Effector memory CD8-positive, alpha-beta T cell (primary cell): ENCODE measurements at places on chromosomes 13 and 19.

GRCh38 chr19:18879579-18880373 is 16.2 kb downstream of the CERS1 start:
- no peak for DNase-seq

- DNase-seq = no peak
Observed at GRCh38 chr19:3453840-3454239, 26.5 kb downstream of the SMIM24 start.

DNA sequence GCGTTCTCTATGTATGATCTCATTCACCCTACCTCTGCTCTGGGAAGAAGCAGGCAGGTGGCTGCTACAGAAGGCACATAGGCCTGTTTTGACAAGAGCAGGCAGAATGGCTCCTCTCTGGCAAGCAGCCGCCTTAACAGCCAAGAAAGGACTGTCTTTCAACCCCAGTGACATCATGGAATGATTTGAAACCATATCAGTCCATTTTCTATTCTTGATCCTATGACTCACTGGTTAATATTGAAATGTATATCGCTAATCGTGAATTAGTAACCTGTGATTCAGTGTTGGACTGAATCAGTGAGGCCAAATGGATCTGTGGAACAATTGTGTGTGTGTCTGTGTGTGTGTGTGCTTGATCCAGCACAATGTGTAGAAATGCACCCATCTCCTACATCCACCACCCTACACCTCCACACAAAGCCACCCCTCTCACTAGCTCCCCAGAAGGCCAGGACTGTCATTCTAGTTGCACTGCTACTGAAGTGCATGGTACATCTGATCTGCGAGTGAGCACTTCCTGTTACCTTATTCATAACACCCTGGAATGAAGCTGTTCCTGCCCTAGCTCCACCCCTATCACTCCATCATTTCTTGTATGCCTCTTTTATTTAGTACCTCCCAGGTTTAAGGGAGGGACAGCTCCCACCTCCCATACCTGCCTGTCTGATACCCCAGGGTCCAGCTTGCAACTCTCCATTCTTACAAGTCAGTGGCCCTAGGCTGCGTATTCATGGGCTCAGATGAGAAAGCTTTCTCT is 460.0 kb downstream of the FOXO1 start:
- DNase-seq = no peak

DNA sequence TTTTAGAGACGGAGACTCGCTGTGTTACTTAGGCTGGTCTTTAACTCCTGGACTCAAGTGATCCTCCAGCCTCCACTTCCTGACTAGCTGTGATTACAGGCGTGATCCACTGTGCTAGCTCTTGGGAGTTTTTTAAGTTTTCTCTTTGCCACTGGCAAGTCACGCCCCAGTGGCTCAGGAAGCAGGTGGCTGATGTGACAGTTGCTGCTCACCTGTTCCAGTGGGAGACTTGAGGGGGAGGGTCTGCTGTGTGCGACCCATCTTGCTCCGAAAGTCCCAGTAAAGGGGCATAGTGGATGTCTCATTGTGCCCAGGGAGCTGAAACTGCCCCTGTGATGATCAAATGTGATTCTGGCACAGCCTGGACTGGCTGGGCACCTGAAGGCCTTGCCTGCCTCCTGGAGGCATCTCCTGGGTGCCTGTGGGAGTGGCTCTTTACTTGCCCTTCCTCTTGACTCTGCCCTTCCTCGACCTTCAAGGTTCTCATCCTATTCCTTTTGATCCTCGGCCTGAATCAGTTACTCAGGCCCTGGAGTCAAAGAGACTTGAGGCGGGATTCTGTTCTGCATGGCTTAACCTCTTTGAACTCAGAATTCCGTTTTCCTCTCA is 7.8 kb downstream of the SMARCA4 start:
- DNase-seq = no peak

DNA sequence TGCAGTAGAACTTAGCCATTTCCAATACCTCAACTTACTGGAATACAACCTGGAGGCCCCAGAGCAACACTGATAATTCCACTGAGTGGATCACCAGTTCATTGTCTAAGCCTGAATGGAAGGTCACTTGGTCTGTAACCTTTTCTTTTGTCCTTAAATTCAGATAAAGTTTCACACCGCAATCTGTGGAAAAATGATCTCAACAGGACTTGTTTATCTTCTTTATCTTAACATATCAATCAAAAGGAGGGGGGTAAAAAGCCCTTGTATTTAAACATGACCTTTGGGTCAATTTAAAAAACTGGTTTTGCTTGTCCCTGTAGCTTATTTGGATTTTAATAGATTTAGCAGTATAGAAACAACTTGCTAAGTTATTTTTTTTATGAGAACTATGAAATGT is 21.6 kb downstream of the SAE1 start:
- no peak for DNase-seq

DNA sequence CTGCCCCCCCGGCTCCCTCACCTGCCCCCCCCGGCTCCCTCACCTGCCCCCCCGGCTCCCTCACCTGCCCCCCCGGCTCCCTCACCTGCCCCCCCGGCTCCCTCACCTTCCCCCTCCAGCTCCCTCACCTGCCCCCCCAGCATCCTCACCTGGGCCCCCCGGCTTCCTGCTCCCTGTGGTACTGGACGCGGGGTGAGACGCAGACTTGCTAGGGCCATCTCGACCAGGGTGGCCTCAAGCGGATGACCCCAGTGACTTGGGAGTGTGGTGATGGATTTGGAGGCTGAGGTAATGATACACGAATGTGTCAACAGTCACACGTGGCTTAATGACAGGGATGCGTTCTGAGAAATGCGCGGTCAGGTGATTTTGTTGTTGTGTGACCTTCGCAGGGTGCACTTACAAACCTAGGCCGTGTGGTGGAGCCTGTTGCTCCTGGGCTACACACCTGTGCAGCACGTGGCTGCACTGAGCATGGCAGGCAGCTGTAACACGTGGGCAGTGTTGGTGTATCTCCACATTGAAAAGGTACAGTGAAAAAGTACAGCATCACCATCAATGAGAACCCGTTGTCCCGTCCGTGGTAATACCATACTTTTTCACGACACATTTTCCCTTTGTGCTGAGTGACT is 197.8 kb downstream of the TEX29 start:
- no peak for DNase-seq

DNA sequence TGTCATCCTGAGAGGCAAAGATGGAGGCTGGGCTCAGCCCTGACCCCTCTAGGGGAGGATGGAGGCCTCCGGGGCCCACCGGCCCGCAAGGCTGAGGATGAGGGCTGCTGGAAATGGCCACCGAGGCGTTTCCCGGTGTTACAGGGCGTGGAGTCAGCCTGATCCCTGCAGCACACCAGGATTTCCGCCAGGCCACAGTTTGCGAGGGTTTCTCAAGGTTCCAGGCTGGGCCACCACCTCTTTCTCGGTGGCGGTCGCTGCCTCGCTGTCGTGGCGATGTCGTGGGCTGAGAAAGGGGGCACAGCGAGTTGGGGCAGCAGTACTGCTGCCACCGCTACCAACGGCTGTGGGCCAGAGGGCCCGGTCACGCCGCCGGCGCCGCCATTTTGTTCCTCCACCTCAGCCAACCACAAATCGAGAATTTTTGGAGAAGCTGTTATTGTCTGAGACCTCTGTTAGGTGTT is at the start of gene CSNK1A1L:
Gene CSNK1A1L (minus strand): TSS at position 414 of the 464 bp plus-strand sequence. CDS start 408 bp downstream, at position 6.
- DNase-seq = no peak

- no peak for DNase-seq
Observed at GRCh38 chr13:39397896-39398265, 205.1 kb downstream of the LHFPL6 start.

DNA sequence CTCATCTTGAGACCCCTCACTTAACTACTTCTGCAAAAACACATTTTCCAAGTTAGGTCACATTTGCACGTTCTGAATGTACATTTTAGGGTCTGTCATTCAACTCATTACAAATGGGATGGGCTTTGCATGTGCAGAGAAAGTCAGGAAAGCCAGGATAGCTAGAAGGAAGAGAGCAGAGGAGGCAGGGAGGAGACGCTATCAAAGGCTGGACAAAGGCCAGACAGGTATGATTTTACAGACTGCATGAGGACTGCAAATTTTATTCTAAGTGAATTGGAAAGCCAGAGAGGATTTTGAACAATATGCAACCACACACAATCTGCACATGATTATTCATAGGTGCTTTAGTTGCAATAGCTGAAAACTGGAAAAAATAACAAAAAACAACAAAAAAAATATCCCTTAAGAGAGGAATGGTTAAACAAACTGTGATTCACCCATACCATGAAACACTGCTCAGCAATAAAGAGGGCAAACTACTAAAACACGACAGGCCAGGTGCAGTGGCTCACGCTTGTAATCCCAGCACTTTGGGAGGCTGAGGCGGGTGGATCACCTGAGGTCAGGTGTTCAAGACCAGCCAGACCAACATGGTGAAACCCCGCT is 21.1 kb downstream of the SYDE1 start:
- DNase-seq = no peak

GRCh38 chr19:50490991-50491472 is 14.4 kb upstream of the GARIN5A start:
- DNase-seq = no peak

GRCh38 chr13:89831157-89831556 is 1516.3 kb upstream of the MIR17HG start:
- DNase-seq = no peak

GRCh38 chr19:4053423-4054324 is 13.0 kb downstream of the ZBTB7A start:
- no peak for DNase-seq

DNA sequence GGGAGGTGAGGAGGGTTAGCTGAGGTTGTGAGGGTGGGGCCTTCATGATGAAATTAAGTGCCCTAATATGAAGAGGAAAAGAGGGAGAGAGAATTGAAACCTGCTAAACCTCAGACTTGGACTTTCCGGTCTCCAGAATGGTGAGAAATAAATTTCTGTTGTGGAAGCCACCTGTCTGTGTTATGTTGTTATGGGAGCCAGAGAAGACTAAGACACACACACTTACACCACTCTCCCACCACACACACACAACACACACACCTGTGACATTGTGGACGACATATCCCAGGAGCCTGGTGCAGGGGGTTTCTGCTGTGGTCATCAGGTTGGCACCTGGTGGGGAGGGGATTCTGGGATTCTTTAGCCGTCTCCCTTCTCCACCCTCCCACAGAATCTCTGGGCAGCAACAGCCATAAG is 14.0 kb downstream of the KLK4 start:
- DNase-seq = no peak

DNA sequence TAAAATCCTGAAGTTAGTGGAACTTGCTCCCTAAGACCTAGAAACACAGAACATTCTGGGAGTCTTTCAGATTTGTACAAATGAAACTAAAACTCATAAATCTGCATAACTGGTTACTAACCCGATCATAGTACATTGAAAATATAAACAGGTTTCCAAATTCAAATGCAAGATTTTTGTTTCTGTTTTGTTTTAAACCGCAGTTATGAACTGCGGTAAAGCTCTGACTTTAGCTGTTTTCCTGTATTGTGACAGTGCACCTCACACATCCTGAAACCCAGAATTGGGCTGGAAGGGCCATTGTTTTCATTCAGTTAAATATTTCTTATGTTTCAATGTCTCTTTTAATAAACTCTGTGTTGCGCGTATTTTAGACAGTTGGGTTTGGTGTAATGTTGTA is 204.7 kb downstream of the SHISA2 start:
- peak; percentile 8 for DNase-seq
